ENCODE measurements at places on chromosomes 1 and 21.
A peak's percentile ranks its signal among the peaks of the same experiment; 100 is the strongest.

DNA sequence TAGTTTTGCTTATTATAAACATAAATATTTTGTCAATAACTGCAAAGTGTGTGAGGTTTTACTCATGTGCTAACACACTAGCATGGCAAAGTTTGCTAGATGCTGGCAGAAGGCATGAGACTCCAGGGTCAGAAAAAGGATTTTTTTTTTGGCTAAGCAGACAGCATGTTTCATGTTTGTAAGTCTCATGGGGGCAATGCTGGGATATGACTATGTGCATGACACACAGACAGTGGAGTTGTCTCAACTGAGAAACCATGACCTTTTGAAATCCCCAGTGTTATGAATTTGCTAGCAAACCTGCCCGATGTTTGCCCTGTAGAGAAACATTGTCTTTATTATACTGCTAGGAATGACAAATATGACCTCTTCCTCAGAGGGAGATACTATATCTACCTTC, 448.2 kb downstream of the BRINP3 start:
- no peak for DNase-seq

GRCh38 chr1:57770772-57771171, 346.9 kb upstream of the DAB1 start:
- no peak for DNase-seq

DNA sequence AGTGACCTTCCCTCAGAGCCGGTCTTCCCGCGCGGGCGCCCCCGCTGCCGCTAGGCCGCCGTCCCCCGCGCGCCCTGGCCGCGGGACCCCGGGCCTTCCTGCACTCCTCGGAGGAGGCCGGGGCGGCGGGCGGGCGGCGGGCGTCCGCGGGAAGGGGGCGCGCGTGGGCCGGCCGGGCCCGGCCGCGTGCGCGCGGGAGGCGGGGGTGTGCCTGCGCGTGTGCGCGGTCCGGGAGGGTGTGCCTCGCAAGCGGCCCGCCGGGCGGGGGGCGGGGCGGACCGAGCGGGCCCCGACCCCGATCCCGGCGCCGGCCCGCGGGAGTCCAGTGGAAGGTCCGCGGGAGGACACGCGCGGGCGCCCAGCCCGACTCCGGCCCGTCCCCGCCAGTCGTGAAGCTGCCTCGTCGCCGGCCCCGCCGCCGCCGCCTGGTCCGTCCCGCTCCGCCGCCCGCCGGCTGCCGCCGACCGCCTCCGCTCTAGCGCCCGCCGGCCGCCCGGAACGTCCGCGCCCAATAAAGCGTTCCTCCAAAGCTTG, 438 bp downstream of the MRPS6 start:
- peak; percentile 34 for DNase-seq

GRCh38 chr1:66725885-66726665, 26.2 kb upstream of the DYNLT5 start:
- peak; percentile 28 for DNase-seq

DNA sequence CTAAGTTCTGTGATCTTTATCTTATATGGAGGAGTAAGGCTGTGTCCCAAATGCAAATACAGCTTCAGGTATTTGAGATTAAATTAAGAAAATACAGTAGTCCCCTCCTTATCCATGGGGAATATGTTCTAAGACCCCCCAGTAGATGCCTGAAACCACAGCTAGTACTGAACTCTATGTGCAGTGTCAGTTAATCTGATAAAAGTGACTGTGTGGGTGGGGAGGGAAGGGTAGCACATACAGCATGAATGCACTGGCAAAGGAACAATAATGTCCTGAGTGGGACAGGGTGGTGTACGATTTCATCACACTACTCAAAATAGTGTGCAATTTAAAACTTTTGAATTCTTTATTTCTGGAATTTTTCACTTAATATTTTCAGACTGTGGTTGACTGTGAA, 83.1 kb downstream of the HS2ST1 start:
- DNase-seq = no peak

- DNase-seq = no peak
These were observed 120.6 kb upstream of the KCND3 start for GRCh38 chr1:112110031-112110430.

GRCh38 chr1:234997201-234997895, 131.3 kb downstream of the TOMM20 start:
- no peak for DNase-seq

Data from stimulated activated CD4-positive, alpha-beta T cell treated with anti-CD3 and anti-CD28 coated beads, Interleukin-1b, Interleukin-23, amount 100 ng/mL, for 24 hours (primary cell).